Cardiac muscle cell (in vitro differentiated cells and primary cell): ENCODE measurements at places on chromosomes 4 and X.

DNA sequence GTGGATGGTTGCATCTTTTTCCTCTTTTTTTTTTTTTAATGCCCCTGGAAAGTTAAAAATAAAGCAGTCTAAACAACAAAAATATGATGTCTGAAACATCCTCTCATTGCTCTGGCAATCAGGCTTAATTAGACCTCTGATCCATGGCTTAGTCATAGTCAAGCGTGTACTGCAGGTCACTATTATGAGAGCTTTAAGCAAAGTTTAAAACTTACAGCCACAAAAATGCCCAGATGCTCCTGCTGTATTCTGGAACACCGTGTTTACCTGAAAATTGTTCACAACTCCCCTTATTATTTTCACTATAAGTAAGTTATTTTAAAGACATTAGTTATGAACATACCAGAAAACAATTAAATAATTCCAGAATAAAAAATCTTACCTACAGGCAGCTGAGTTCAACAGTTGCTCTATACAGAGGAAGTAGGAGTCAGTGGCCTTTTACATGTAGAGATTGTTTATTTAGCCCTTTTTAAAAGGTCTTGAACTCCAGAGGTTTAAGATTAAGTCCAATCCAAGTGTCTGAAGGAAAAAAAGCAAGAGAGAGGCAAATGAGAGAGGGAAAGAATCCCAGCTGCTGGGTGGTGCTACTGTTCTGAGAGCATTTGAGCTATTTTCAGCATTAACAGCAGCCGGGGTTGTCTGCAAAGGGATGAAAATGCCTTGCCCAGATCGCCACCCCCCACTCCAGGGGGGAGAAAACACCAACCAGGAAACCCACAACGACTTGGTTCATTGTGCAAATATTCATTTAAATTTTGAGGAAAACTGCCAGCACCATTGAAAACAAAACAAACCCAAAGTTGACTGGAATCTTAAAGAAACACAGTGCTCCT is 36.9 kb downstream of the SORBS2 start:
- peak; percentile 72 for DNase-seq

DNA sequence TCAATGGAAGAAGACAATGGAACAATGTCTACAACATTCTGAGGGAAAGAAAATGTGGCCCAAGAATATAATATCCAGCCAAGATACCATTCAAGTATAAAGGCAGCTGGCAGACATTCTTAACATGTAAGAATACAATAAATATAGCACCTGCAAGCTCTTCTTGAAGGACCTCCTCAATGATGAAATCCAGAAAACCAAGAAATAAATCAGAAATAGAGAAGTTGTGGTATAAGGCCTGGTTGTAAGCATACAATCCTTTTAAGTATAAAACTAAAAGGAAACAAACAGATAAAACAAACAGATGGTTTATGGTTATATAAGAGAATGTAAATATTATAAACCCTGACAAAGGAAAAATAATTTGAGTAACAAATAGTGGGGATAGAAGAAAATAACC is 33.4 kb downstream of the SYTL4 start:
- DNase-seq, result no peak

GRCh38 chrX:108138814-108139702 is 47.5 kb downstream of the ATG4A start:
- DNase-seq, result no peak

DNA sequence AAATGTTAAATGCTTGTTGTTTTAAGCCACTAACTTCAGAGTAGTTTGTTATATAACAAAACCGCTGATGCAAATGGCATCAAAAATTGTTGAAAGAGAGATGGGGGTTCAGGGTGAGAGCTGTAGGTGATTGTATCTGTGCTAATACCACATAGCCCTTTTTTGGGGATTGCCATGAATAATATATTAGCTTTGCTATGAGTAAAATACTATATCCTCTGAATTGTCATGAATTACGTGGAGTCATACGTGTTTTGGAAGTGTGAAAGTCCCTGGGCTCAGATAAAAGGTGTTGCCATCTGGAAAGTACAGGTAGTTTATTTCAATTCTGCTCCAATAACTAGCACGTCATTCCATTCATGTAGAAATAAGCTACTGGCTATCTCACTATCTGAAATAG is 30.6 kb downstream of the DYNLT3 start:
- no peak for DNase-seq

DNA sequence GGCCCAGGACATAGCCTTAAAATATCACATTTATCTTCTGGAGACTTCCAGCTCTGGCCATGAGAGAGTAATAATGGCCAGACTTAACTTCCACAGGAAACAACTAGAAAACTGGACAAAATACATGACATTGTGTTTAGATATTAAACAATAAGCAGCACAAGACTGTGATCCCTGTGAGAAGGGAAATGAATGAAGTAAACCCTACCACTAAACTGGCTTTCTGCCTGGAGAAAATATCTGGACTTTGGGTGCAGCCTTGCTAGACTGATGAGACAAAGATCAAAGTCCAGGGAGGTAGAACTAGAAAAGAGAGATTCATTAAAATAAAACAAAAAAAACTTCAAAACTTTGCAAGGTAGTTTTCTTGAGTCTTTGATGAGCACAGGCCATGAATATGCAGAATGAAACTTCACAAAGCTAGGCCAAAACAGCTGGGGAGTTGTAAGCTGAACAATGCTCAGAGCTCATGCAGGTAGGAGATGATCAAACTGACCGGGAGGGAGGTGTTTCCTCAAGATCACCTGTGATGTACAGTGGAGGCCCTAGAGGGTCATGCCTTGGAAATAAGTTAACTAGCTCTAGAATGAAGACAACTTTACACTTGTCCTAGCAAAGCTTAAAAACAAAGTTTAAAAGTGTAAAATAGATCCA is 147.0 kb upstream of the SH3RF1 start:
- DNase-seq, result no peak

DNA sequence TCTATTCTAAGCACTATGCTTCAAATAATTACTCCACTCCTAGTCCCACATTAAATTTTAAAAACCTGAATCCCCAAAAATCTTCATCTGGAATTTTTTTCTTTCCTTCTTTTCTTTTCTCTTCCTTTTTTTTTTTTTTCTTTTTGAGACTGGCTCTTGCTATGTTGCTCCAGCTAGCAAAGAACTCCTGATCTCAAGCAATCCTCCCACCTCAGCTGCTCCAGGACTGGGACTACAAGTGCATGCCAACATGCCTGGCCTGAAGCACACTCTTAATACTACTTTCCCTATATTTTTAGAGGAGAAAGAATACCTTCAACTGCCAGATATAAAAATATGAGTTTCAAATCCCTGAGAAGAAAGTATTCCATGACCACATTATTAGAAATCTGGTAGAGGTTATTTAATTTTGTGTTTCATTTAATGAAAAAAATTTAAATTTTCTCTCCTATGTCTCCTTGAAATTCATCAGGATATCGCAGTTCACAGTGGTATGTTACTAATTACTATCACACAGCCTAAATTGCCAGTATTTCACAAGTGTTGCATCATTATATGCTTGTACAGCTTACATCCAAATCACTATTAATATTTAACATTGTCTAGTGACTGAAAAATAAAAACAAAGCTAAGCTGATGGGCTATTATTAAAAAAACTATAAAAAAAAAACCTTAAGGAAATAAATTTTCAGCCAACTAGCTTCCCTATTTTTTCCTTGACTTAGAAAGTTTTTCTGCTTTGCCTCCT is 227.8 kb downstream of the NAF1 start:
- no peak for DNase-seq

GRCh38 chrX:115236560-115236959 is 2.7 kb upstream of the LRCH2 start:
- DNase-seq, result no peak

GRCh38 chr4:17336986-17337385 is 174.9 kb downstream of the QDPR start:
- DNase-seq, result no peak
